CD4-positive, alpha-beta T cell treated with Interleukin-12 subunit alpha and Interleukin-12 subunit beta, for 1 hour (primary cell): ENCODE measurements at places on chromosomes 12 and 14.

DNA sequence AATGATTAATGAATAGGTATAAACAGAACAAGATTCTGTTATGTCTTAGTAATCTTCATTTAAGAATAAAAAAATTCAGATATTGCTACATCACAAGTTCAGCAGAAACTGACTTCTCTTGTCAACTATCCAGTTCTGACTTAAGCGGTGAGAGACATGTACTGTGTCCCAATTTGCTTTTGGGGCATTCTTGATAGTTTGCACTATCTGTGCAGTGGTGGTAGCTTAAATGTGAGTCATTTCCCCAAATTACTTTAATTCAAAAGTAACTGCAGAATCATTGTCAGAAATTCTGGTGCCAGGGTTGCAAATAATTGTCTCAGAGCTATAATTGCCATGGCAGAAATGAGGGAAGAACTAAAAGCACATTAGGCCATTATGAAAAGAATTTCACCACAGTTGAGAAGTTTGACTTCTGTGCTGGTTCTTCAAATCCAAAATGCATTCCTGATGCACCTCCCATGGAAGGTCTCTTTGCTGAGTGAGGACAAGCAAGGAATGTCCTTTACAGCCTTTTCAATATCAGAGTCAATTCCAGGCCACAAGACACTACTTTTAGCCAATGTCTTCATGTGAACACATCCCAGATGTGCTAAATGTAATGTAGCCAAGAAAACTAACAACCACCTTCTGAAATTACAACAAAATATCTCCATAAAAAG lies 304.7 kb downstream of the SSPN start:
- DNase-seq = no peak

DNA sequence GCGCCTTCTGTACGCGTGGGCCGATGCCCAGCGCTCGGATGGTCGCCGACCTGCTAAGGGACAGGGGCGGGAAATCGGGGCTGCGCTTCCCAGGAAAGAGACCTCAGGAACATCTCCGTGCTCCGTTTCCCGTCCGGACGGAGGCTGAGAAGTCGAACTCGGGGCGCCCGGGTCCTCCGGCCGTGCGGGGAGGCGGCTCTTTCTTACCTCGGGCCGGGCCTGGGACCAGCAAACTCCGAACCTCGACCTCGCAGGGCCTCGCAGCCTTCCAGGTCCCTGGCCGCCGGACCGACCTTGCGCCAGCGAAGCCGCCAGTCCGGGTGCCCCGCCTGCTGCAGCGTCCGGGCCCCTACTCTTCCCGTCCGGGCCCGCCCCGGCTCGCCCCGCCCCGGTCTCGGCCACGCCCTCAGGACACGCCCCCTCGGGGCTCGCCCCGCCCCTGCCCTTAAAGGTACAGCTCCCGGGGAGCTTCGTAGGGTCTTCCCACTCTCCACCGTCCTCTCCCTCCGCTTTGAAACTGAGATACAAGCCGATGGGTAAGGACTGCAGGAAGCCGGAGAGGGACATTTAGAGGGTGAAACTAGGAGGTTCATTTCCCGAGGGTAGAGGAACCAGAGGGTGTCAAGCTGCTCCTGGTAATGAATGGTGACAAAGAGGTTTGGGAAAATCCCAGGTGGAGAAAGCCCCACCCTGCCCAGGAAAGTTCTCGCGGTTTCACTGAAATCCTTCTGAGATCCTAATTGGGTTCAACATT lies at the start of gene SLC8B1:
Gene SLC8B1, minus strand, starts transcription at position 324 of the 754 bp plus-strand sequence. CDS start 2,231 bp downstream, outside the sequence.
- peak; percentile 88 for DNase-seq

DNA sequence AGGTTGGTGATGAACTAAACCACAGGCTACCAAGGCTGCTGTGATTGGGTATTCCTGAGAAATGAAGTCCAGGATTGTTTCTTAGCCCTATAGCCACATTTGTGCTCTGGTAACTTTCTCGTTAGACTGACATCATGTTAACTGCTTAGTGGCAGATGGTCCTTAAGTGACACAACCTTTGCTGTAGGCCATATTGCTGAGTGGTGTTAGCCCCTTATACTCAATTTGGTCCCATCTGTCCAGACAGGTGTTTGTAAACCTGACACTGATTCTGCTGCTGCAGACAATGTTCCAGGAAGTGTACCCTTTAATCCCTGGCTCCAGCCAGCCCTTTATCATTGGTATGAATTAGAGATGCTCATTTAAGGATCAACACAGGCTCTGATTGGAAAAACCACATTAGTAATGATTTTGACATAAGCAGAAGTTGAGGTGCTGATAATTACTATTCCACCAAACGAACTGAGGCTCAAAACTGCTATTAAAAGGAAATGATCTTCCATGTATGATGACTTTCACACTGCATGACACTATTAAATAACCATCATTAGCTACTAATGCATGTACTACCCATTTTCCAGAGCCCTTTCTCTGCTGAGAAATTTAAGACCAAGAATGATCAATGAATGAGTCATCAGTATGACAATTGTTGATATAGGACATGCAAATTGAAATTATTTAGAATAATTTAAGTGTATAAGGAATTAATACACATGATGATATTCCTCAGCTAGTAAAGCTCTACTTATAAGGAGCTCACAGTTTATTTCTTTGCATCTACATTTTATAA lies 3.6 kb upstream of the SSTR1 start:
- no peak for DNase-seq

DNA sequence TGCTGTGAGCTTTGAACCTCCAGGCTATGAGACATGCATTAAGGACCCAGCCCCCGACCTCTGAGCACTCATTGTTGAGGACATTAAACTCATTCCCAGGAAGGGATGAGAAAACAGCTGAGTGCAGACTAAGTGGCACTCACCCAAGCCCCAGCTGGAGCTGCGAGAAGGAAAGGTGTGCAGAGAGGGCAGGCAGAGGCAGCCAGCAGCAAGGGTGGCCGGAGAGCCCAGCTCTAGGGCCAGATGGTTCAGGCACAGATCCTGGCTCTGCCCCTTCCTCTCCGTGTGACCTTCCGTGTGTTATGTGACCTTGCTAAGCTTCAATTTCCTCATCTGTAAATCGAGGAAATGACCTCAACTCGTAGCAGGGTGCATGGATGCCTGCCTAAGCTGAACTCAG lies 3.7 kb downstream of the TSPAN11 start:
- DNase-seq = no peak

DNA sequence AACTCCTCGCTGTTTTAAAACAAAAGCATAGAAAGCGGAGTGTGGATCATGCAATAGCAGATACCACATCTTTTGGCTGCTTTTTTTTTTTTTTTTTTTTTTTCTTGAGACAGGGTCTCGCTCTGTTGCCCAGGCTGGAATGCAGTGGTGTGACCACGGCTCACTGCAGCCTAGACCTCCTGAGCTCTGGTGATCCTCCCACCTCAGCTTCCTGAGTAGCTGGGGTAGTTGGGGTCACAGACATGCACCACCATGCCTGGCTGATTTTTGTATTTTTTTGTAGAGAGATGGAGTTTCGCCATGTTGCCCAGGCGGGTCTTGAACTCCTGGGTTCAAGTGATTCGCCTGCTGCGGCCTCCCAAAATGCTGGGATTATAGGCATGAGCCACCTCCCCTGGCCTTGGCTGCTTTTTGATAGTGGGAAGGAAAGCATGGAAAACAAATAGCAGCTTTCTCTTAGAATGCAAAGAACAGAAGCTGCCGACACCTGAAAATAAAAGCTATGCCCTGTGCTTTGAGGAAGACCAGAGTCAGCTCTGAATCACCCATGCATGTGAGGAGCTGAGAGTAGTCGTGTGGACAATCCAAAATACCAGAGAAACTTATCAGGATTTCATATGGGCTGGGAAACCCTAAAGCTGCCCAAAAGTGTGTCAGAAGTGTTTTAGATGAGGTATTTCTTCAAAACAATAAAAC lies 3.6 kb upstream of the ELK3 start:
- DNase-seq = no peak

GRCh38 chr12:8709124-8709830 lies 11.5 kb downstream of the RIMKLB start:
- no peak for DNase-seq

DNA sequence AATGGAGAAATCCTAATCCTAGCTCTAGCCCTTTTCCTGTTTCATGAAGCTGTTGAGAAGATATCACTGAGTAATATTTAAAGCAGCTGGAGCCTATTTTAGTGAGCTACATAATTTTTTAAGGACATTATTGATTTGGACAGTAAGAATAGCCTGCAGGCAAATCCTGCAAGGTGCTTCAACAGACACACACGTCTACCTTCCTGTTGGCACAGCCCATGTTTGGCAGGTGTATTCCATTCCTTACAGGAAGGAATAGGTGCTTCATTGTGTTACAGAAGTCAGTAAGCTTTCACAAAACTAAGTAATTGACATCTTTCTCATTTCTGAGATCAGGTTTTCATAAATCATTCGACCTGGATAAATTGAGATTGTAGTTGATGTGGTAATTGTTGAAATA lies 50.6 kb downstream of the FOXA1 start:
- no peak for DNase-seq

GRCh38 chr12:122001466-122002209 lies 20.0 kb upstream of the BCL7A start:
- no peak for DNase-seq

GRCh38 chr12:119620490-119620889 lies 26.9 kb downstream of the TMEM233 start:
- no peak for DNase-seq

GRCh38 chr14:36284971-36285595 lies 35.4 kb downstream of the MBIP start:
- DNase-seq = no peak

DNA sequence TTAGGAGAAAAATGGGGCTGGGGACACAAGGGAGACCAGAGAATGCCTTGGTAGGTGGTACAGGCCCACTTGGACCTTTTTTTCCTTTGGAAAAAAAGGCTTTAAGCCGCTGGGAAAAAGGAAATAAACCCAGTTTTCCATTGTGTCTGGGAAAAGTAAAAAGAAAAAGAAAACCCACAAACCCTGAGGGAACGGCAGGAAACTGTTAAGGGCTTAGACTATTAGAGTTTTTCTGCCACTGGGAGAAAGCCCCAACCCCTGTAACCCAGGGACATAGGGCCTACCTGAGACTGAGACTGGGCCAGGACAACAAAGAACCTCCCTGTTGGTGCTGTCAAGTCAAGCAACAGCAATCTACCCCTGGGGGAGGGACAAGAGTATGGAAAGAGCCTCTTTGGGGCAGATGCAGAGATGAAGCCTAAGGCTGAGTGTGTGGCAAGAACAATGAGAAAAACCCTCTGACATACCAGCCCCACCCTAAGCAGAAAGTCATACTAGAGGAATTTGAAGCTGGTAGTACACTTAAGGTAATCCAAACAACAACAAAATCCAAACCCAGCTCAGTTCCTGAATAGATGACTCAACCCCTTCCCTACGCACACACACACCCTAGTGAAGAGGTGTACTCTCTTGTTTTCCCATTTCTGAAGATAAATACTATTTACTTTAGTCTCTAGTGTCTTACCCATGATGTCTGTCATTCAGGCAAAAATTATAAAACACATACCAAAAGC lies 22.8 kb downstream of the ATF1 start:
- no peak for DNase-seq

- DNase-seq = no peak
Measured at GRCh38 chr14:34797747-34798583, 77.2 kb downstream of the BAZ1A start.

- DNase-seq = no peak
Measured at GRCh38 chr12:64587447-64587846, 22.8 kb upstream of the RASSF3 start.

DNA sequence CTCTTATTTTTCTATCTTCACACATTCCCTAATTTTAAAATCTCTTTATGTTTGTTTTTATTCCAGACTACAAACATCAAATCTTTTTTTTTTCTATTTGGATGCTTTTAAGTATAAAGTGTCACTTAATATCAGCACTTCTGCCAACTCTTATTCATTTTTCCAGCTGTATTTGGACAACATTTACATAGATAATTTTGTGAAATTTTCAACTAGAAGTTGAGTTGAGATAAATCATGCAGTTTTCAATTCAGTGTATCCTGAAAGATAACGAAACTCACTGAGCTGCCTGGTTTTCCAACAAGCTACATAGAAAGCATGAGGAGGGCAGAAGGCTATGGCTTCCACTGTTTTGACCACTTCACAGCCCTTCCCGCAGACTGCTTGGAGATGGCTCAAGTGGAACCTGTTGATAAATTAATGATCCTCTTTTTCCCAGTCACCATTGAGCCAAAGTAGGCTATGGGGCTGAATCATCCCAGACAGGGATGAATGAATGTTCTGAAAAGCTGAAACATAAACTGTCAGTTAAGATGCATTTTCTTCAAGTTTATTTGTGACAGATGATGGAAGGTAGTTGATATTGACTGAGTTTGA lies 213.9 kb downstream of the RAD51B start:
- DNase-seq = no peak

DNA sequence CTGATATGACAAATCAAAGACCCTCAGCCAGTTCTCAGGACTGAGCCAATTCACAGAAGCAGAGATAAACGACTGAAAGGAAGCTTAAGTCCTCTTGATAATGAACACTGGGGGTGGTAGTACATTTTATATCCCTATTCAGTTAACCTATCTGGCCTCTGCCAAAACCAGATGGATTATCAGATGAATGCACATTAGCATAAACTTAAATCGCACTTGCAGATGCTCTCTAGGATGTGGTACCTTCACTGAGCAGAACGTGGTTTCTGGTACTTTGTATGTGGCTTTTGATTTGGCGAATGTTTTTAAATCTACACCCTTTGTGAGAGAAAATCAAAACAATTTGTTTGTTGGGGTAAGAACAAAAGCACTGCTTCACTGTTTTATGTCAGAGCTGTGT lies 21.1 kb upstream of the TAS2R14 start:
- peak; percentile 22 for DNase-seq

- no peak for DNase-seq
Measured at GRCh38 chr14:104224506-104225277, 86.3 kb downstream of the KIF26A start.

DNA sequence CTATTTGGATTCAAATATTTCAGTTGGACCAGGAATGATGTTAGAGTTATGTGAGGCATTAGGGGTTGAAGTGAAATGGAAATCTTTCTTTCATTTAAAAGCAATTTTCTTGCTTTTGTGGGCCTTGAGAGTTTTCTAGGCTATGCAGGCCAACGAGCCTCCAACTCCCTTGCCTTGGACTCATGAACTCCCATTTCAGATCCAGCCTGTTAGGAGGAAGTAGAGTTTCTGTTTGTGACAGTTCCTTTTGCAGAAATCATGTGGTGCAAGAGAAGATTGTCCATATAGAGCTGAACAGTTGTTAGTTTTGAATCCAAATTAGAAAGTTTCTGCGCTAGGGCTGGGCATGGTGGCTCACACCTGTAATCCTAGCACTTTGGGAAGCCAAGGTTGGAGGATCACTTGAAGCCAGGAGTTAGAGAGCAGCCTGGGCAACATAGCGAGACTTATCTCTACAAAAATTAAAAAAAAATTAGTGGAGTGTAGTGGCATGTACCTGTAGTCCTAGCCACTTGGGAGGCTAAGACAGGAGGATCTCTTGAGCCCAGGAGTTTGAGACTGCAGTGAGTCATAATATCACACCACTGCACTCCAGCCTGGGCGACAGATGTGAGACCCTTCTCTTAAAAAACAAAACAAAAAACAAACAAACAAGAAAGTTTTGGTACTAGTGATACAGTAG lies 47.3 kb upstream of the MED13L start:
- DNase-seq = no peak

- DNase-seq = no peak
Measured at GRCh38 chr14:50859296-50859624, 12.6 kb upstream of the ABHD12B start.
